Stimulated activated CD8-positive, alpha-beta memory T cell treated with anti-CD3 and anti-CD28 coated beads, Interleukin-12 subunit alpha, Interleukin-12 subunit beta, amount 100 ng/mL, for 4 hours (primary cell): ENCODE measurements at places on chromosomes 6 and 20.

GRCh38 chr6:109820706-109821350, 129.7 kb downstream of the FIG4 start:
- DNase-seq = no peak

- DNase-seq = no peak
Measured at GRCh38 chr6:117927866-117928265, 20.8 kb downstream of the SLC35F1 start.

DNA sequence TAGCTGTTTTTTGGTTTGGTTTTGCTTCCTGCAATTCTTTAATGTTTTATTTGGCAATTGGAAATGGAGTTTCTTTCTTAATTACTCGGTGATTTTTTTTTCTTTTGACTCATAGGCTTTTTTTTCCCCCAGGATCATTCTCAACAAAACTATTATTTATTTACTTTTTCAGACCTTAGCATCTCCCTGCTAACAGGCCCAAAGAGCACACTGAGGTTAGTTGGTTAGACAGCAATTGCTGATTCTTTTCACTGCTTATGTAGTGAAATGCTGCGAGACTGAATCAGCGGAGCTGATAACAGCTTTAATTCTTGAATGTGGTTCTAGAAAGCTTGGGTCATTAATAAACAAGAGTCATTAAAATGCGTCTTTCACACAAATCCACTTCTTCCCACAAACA, 79.1 kb upstream of the ZFP64 start:
- no peak for DNase-seq

DNA sequence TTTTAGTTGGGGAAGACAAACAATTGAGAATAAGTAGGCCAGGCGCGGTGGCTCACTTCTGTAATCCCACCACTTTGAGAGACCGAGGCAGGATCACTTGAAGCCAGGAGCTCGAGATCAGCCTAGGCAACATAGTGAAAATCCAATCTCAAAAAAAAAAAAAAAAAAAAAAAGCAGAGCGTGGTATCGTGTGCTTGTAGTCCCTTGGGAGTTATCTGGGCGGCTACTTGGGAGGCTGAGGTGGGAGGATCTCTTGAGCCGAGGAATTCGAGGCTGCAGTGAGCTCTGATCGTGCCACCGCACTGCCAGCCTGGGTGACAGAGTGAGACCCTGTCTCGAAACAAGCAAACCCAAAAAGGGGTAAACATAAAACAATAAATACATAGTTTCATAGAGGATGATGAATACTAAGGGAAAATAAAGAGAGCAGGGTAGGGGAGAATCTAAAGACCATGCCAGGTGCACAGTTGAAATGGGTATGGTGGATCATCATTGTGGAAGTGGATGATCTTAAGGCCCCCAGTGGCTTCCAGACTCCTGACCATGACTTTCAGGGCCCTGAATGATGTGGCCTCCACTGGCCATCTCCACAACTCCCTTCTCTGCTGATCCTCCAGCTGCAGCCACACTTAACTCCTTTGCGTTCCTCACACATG, 947 bp downstream of the POFUT1 start:
- DNase-seq = no peak

- no peak for DNase-seq
Measured at GRCh38 chr6:18154507-18155149, at the start of gene TPMT. Gene TPMT (minus strand): TSS chr6:18155077. CDS start chr6:18149127, 5,950 bp downstream.

DNA sequence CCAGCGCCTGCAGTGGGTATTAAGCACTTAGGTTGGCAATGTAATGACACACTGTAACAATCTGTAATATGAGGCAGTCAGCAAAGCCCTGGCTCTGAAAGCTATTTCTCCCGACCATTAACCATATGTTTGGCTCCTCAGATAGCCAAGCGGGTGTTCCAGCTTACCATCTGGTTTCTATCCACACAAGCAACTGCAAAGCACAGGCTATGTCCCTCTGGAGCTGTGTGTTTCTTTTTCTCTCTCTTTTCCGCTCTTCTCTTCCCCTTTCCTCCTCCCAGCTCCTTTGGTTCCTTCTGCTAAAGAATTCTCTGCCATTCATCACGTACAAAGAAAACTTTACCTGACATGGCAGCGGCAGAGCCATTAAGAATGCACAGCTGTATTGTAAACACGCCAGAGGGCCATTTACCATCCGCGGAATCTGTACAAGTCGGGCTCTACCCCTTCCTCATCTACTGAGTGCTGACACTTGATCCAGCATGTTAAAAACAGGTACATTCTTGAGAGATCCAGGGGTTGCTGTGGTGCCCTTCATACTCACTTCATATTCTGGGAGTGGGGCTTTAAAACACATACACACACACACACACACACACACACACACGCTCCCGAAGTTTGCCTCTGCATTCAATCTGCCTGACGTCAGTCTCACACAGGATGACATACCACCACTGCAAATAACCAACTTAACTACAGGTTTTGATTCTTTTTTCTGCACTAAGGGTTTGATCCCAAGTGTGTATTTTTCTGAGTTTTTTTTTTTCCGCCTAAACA, 77.2 kb downstream of the BACH2 start:
- no peak for DNase-seq

DNA sequence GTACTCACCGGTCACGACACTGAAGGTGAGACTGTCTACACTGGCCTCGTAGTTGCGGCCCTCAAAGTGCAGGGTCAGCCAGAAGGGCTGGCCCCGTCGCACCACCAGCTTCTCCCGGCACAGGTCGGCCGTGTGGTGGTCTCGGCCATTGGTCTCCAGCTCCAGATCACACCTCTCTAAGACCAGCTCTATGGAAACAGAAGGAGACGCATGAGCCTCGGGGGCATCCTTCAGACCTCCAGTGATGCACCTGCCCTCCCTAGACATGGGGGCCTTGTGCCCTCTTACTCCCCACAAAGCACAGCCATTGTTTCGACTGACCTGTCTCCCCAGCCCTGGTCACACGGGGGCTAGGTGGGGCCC, 3.7 kb downstream of the TGM2 start:
- no peak for DNase-seq

GRCh38 chr6:5308066-5308465, 46.8 kb downstream of the FARS2 start:
- DNase-seq = no peak

DNA sequence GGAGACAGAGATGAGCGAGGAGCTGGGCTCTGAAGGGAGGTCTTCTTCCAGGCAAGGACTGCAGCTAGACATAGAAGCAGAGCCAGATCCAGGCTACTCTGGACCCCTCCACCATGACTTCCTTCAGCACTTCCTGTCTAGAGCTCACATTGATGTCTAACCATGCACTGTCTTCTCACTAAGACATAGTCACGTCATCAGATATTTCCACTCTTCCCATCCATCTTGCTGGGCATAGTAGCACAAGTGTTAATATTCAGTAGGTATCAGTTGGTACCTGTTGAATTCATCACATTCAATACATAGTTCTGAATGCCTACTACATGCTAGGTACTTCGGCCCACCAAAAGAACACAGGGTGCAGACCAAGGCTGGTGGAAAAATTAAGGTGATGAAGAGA, 2.9 kb downstream of the HLA-DMA start:
- DNase-seq = no peak

DNA sequence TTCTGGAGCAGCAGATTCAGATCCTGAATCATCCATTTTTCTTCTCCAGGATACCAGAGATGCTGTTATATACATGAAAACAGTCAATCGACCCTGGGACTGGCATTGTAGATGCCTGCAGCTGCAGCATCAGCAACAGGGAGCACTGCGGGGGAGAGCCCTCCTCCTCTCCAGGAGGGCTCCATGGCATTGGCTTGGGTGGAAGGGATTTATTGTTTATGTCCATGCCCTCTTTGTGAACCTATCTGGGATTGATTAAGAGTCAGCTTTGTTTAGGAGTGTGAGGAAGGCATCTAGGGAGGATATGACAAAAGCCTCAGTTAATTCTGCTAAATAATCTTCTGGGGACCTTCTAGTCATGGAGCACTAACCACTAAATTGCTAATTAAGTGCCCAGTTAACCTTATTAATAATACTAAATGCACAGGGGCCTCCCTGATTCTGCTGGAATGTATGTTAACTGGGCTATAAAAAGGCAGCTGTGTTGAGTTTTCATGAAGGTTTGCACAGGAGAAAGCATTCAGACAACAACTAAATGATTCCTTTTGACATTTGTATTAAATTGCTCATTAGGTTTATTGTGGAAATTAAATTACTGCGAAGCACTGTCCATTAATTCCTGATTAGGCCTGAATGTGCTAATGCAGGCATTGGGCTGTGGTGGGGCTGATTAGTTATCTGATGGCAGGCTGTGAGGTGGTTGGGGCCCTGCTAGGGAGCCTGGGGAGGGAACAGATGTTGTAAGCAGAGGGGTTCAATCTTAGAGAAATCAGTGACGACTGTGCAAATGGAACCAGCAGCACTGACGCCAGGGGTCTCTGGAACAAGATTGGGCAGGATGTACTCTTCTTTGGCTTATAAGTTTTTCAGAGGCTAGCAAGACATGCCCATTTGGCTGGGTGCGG, 57.6 kb downstream of the IMPG1 start:
- DNase-seq = no peak

GRCh38 chr6:28531479-28532128, 5.9 kb downstream of the GPX5 start:
- no peak for DNase-seq

GRCh38 chr20:62240020-62240685, 1.8 kb downstream of the OSBPL2 start:
- no peak for DNase-seq

- no peak for DNase-seq
Measured at GRCh38 chr20:57210054-57210910, 56.2 kb downstream of the BMP7 start.

- no peak for DNase-seq
Measured at GRCh38 chr6:161590961-161591627, 317.2 kb upstream of the AGPAT4 start.

GRCh38 chr6:129359811-129360681, 349.9 kb downstream of the ARHGAP18 start:
- DNase-seq = no peak

GRCh38 chr6:119100115-119100514, 21.7 kb upstream of the FAM184A start:
- DNase-seq = no peak

DNA sequence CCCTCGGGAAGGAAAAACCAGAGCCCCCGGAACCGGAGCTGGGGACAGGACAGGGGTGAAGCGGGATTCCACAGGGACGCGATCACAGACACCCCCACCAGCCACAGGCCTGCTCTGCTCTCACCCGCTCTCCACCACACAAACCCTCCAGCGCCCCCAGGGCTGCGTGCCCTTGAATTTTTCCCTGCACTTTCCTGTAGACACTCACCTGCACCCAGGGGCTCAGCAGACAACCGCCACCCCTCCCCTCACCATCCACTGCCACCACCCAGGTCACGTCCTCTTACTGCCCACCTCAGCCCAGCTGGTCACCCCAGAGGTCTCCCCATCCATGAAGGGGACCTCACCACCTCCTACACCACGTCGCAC, 631 bp downstream of the ULBP2 start:
- no peak for DNase-seq

DNA sequence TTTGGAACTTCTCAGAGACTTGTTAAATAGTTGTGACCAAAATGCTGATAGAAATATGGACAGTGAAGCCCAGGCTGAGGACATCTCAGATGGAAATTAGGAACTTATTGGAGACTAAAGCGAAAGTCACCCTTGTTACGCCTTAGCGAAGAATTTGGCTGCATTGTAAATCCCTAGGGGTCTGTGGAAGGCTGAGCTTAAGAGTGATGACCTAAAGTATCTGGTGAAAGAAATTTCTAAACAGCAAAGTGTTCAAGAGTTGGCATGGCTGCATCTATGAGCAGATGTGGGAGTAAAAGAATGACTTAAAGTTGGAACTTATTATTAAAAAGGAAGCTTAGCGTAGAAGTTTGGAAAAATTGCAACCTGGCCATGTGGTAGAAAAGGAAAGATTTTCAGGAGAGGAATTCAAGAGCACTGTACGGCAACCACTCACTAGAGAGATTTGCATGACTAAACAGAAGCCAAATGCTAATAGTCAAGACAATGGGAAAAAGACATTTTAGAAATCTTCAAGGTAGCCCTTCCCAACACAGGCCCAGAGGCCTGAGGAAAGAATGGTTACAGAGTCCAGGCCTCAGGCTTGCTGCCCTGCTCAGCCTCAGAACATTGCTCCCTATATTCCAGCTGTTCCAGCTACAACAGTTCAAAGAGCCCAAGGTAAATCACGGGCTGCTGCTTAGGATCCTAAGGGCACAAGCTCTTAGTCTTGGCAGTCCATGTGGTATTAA, 61.6 kb upstream of the TNFRSF21 start:
- DNase-seq = no peak

DNA sequence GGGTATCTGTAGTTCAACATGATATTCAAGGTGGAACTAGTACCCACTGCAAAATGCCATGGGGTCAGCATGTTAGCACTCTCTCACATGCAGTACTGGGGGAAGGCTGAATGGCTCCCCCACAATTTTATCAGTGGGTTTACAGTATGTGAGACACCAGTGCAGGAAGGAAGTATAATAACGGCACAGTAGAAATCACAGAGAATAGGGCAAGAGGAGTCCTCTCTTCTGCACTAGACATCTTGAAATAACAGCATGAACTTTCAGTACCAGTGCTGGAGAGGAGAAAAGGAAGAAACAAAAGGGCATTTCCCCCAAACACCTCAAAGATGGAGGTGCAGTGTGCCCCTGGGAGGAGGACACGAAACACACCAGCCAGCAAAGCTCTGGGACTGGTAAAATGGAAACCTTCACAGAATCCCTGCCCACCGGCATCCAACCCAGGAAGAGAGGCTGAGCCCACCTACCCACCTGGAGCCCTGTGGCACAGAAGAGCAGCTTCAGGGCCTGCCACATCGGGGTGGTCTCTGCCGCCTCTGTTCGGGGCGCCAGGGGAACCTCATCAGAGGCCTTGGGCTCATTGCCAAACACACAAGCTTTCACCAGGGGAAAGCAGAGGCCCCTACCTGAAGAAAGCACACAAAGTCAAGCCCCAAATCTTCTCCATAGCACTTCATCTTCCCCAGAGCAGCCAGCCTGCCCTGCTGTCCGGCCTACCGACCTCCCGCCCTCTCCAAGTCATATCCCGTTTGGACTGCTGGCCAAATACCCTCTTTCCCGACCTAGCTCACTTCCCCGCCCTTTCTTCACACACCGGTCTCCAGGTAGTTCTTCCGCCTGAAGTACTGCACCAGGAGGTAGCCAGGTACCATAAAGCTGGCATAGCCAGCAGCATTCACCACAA, 1.2 kb downstream of the SLC35B2 start:
- no peak for DNase-seq

- DNase-seq = no peak
Measured at GRCh38 chr6:134722200-134722870, 227.6 kb downstream of the ALDH8A1 start.

DNA sequence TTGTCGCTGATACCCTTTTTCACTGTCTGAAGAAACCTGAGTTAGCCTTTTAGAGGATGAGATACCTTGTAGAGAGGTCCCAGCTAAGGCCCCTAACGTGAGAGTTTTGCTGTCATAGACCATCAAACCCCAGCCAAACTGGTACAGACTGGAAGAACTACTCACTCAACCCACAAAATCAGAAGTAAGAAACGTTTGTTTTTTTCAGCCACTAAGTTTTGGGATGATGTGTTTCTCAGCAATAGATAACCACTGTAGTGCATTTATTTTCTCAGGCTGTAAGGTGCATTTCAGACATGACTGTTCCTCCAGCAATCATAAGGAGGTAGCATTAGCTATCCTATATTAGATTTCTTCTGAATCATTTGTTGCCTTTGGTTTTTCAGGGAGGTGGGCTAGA, 407.3 kb upstream of the FLRT3 start:
- DNase-seq = no peak
